ENCODE measurements at places on chromosomes 7 and 10. TPM values are rescaled to one million over a fixed set of nuclear protein-coding genes. Genes with fewer than 3 reads are reported as not detected.

GRCh38 chr7:117068511-117069145, 115.3 kb downstream of the ST7 start:
- no peak for DNase-seq

CEP55 gene
- total RNA-seq = 6.7 TPM

- no peak for DNase-seq
Observed at GRCh38 chr7:146208492-146208891, 91.9 kb downstream of the CNTNAP2 start.

GRCh38 chr7:28311670-28312069, 100.6 kb upstream of the CREB5 start:
- no peak for DNase-seq

DNA sequence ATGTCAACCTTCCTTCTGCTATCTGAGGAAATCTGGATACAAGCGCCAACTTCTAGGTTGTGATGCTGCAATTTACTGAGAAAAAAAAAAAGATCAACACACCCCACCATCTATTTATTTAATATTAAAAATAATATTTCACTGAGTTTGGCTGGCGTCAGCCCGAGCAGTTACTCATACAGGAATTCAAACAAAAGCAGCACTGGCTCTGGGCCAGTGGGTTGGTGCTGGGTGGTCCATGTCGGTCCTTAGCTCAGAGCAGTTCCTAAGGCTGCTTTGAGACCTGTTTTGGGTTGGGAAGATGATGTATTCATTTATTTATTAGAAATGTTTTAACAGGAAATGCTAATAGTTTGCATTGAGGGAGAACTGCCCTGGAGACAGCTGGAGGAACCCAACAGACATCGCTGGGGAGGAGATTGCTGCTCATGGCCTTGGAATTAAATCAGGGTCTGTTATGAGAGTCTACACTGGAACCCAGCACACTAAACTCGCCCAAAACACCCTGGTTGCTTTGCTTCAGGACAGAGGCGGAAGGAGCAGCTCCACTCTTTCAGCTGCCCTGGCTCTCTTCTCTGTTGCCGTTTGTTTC, 36.3 kb upstream of the GOT1 start:
- DNase-seq = no peak

- DNase-seq = no peak
Observed at GRCh38 chr7:41834805-41835694, 132.2 kb upstream of the INHBA start.

- DNase-seq = no peak
Observed at GRCh38 chr10:119602241-119603095, 5.7 kb upstream of the TIAL1 start.

GRCh38 chr10:17989908-17990767, 38.4 kb downstream of the SLC39A12 start:
- DNase-seq = no peak
